ENCODE measurements at places on chromosomes 5 and 9. TPM values are rescaled to one million over a fixed set of nuclear protein-coding genes. Genes with fewer than 3 reads are reported as not detected.

GRCh38 chr9:137373611-137373980, 49.4 kb downstream of the EXD3 start:
- peak; percentile 9 for DNase-seq

DNA sequence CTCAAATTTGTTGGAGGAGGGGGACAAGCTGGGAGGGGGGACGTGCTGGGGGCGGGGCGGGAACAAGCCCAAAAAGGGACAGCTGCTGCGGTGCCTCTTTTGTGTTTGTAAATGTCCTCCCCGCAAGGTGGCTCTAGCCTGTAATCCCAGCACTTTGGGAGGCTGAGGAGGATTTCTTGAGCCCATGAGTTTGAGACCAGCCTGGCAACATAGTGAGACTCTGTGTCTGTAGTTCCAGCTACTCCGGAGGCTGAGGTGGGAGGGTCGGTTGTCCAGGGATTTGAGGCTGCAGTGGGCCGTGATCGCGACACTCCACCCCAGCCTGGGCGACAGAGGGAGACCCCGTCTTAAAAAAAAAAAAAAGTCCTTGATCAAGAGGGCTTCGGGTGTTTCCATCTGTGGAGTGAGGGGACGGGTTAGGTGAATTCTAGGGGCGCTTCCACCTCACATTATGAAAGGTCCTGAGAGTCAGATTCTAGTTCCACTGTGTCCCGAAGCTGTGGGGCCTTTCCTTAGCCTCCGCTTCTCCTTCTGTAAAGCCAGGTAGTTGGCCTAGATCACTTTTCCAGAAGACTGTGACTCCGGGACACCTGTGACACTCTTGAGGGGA, 779 bp upstream of the CTNNA1 start:
- no peak for DNase-seq

DNA sequence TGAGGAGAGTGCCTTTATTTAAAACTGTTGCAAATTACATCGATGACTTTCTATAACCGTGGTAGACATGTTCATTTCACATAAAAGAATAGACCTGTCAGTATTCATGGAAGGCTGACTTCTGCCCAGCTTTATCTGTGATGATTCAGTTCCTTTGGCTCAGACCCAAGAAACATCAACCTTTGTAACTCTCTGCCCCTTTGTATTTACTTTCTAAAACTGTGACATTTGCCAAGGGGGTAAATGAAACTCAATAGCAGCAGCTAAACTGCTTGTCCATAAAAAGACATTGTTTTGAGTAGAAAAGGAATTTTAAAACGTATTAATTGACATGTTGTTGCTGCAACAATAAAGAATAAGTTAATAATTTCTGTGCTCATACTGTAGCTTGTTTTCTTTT, 137.8 kb upstream of the ANKH start:
- DNase-seq, result no peak

- no peak for DNase-seq
Observed at GRCh38 chr9:38212016-38212415, 143.0 kb upstream of the SHB start.

GRCh38 chr9:127209220-127209619, 55.4 kb upstream of the GARNL3 start:
- DNase-seq, result no peak

- no peak for DNase-seq
Observed at GRCh38 chr5:112625689-112626438, 111.8 kb upstream of the APC start.

DNA sequence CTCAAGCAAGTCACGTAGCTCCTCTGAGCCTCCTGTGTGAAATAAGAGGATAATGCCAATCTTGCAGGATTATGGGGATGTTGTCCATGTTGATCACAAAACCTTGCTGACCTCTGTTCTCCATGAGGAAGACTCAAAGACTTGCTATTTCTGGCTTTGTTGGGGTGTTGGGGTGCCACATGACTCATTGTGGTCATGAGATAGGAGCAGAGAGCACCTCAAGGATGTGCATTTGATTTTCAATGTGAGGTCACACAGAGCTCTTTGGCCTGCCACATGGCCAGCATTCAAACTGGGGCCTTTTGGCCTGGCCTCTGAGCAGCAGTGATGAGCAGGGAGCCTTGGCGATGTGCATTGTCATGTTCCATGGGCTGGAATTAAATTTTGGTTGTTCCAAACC, 380.3 kb downstream of the GADD45G start:
- no peak for DNase-seq

DNA sequence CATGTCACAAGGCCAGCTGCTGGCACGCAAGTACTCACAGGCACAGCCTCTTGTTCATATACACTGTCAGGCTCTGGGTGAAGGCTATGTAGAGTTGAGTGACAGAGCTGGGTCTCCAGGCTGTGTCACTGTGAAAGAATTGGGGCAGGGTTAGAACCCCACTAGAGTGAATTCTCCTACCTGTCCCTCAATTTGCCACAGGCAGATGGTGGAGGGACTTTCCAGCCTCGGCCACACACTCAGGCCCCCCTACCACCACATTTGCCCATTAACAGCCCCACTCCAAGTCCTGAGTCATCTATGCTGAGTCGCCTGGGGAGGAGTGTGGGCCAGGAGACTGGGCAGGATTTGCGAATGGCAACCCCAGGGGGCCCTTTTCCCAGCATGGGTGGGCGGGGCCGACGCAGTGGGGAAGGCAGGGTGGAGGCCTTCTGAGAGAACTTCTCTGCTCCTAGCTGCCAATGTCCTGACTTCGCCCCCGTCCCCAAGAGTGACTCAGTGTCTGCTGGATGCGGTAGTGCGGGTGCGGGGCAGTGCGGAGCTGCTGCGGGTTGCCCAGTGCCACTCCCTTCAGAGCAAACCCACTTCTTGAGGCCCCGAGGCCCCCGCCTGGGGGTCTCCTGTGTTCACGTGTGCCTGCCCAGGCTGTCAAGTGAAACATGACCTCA, 50.3 kb upstream of the PSD2 start:
- peak; percentile 81 for DNase-seq

DNA sequence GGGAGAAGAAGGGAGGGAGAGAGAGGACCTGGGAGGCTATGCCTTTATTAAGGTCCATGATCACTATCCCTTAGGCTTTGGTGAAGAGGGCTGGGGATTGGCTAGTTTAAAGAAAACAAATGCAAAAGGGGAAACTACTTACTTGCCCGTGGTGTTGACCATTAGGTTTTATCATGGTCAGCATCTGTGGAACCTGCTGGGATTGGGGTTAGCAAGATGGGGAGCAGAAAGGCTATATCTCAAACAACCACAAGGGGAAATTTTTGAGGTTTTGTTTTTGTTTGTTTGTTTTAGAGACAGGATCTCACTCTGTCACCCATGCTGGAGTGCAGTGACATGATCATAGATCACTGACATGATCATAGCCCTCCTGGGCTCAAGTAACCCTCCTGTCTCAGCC, 9.0 kb upstream of the RAD23B start:
- DNase-seq, result no peak

- DNase-seq, result no peak
Observed at GRCh38 chr9:26326563-26326962, 566.0 kb downstream of the CAAP1 start.

DNA sequence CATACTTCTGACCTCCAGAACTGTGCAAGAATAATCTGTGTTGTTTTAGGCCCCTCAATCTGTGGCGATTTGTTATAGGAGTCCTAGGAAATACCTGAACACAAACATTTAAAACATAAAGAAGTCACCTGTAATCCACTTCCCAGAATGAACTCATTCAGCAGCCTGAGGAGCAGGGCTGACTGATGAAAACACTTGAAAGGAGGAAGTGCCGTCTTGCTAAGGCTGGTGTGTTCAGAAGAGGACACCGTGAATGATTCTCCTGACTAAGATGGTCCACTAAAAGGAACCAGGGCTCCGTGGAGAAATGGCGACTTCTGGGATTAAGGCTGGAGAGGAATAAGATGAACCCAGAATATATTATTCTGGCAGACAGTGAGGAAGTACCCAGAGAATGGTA, 18.7 kb upstream of the MARCHF6 start:
- no peak for DNase-seq

GRCh38 chr9:98830554-98830953, 23.1 kb downstream of the GALNT12 start:
- no peak for DNase-seq

GRCh38 chr5:37830348-37830747, 9.5 kb downstream of the GDNF start:
- no peak for DNase-seq

- no peak for DNase-seq
Observed at GRCh38 chr9:86577420-86578333, 223.5 kb upstream of the TUT7 start.

GRCh38 chr9:117060963-117061362, 353.9 kb downstream of the ASTN2 start:
- no peak for DNase-seq

DNA sequence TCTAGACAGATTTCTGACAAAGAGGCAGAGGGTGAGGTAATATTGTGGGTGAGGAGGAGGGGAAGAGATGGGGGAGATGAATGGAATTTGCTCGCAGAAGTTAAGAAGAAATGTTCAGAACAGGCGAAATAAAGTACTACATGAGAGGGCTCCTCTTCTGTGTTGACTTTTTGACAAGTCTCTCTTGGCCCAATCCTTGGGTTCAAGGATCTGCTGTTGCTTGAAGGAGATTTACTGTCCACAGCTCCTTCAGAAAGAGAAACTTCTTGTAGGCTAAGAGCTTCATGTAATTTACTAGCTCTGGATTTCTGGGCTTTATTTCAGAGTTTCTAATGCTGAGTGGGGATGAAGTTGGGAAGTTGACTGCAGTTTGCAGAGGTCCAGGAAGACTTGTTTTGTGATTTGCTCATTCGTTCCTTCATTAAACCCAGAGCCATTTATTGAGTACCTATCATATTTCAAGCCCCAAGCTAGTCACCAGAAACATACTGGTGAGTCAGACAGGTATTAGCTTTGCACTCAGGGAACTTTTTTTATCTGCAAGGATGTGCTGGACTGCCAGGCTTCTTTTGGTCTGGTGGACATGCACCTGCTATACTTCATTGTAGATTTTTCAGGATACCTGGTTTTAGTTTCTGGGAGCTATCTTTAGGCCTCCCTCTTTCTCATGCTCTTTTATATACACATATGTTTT, 402.9 kb upstream of the CLINT1 start:
- DNase-seq, result no peak

DNA sequence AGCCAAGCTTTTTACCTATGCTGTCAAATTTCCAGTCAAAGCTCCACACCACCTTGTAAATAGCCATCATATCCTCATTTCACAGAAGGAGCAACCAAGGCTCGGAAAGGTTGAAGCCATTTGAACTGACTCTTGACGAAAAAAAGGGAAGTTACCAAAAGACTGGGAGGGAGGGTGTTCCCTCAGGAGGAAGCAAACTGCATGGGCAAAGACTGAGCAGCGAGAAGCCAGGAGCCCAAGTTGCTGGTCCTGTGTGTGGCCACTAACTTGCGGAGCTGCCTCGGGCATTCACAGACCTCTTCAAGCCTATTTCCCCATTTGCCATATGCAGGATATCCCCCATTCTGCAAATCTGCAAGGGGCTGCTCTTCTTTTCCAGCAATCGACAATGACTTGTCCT, 37.4 kb downstream of the TTLL11 start:
- DNase-seq, result no peak

DNA sequence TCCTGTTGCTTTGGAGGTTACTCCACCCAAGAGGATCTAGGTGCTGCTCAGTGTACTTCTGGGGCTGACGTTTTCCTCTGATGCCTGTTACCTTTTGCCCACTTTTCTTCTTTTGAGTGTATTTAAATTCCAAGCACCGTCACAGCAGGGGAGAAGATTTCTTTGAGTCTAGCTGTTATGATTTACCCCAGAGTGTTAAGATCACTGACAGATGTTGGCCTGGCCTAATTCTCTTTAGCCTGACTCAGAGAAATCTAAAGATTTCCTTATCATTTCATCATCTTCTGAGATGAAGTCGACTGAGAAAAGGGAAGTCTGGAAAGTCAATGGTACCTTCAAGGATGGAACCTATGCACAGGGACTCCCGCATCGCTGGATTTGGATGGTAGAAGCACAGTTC, 191.5 kb downstream of the FBXL7 start:
- no peak for DNase-seq

DNA sequence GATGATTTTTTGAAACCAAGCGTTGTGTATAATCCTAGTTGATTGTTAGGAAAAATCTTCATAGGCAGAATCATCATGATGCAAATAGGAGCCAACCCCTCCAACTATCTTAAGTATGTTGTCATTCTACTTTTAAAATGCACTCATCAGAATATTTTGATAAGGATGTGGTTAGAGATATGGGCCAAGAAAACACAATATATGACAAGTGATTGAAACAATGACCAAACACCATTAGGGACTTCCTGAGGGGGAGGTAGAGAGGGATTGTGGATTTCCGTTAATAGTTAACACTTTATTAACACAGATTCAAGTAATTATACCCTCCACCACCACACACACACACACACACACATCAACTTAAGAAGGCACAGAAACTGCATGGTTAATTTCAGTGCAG, 143.3 kb downstream of the ARSB start:
- no peak for DNase-seq

DNA sequence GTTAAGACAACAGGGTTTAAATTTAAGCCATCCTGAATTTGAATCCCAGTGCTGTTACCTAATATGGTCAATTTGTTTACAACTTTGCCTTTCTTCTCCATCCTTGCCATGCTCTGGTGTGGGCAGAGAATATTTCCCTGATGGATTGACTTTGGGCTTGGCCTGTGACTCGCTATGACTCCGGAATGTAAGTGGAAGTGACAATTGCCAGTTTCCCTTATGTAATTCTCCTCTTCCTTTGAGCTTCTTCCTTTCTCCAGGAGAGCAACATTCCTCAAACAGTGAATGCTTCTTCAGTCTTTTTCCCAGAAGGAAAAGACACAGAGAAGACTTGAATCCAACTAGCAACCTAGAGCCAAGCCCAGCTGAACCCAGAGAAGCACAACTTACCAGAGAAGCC, 159.1 kb downstream of the LURAP1L start:
- DNase-seq, result no peak

GRCh38 chr9:21616082-21616778, 134.1 kb upstream of the IFNE start:
- DNase-seq, result no peak

GRCh38 chr9:86329649-86330048, 24.6 kb downstream of the TUT7 start:
- no peak for DNase-seq

GRCh38 chr5:79954620-79955019, 36.4 kb downstream of the MTX3 start:
- no peak for DNase-seq

- no peak for DNase-seq
Observed at GRCh38 chr9:16618524-16618923, 251.9 kb downstream of the BNC2 start.

- no peak for DNase-seq
Observed at GRCh38 chr5:38783011-38783561, 62.7 kb upstream of the OSMR start.

PCDHGA8 gene
- 2.9 TPM for total RNA-seq

NR6A1 gene
- total RNA-seq, result 1.2 TPM

HTR1A gene
- not detected for total RNA-seq

MZB1 gene
- 0.55 TPM for total RNA-seq

OSMR gene
- 60.6 TPM for total RNA-seq

GBGT1 gene
- 10.8 TPM for total RNA-seq

UBAP2 gene
- total RNA-seq, result 23.0 TPM

PCDHA9 gene
- 0.05 TPM for total RNA-seq

CCL21 gene
- 19.0 TPM for total RNA-seq

ADAM19 gene
- total RNA-seq, result 57.5 TPM

TMC1 gene
- 0.27 TPM for total RNA-seq

QSOX2 gene
- total RNA-seq, result 6.6 TPM

GABBR2 gene
- not detected for total RNA-seq

ADGRD2 gene
- not detected for total RNA-seq

SHC3 gene
- total RNA-seq, result 1.5 TPM

EPB41L4A gene
- total RNA-seq, result 28.5 TPM
